Activated CD4-positive, alpha-beta T cell treated with anti-CD3 and anti-CD28 coated beads, Interleukin-2, amount 50 U/mL, for 4 hours (primary cell): ENCODE measurements at places on chromosomes 12 and 14.

DNA sequence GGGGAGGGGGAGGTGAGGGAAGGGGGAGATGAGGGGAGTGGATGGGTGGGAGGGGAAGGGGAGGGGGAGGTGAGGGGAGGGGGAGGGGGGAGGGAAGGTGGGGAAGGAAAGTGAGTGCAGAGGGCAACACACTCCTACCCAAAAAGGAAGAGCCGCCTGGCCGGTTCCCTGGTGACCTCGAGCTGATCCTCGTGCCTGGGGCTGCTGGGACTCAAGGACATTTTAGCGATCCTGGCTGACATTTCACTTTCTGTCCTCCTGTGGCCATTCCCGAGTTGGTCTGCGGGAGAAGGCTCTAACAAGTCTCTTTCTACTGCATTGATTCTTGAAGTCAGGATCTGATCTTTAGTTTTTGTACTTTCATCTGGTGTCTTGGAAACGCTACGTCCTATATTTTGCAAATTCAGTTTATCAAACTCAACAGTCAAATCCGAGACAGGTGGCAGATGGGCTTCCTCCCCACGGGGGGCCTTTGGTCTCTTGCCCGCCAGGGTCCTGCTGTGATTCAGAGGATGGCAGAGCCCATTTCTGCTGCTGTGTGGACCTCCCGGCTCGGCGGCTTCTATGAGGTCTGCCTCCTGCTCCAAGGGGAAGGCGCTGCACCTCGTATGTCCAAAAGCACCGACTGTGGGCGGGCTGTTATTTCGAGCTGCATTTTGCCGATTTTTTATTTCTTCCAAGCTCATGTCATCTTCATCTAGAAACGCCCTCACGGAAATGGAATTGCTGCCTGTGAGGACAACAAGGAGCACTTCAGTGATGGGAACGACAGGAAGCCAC is 19.1 kb downstream of the PGAM5 start:
- no peak for DNase-seq

DNA sequence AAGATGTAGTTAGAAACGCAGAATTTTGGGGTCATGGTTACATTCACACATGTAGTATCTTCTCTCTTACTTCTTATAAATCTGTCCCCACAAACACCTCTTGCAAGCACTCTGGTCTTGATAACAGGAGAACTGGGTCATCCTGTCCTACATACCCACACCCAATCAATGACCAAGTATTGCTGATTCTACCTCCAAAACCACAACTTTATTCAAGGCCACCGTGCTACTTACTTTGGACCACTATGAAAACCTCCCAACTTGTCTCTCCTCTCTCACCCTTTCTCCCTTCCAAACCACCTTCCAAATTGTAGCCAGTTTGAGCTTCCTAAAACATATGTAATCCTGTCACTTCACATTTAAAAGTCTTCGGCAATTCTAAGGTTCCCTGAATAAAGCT is 5.4 kb downstream of the SERPINA11 start:
- no peak for DNase-seq

- DNase-seq: no peak
These were observed 450.6 kb downstream of the ZFP36L1 start for GRCh38 chr14:68342216-68342763.

GRCh38 chr14:26766726-26767125 is 168.9 kb upstream of the NOVA1 start:
- no peak for DNase-seq

GRCh38 chr12:7210642-7211151 is 21.2 kb downstream of the PEX5 start:
- no peak for DNase-seq

DNA sequence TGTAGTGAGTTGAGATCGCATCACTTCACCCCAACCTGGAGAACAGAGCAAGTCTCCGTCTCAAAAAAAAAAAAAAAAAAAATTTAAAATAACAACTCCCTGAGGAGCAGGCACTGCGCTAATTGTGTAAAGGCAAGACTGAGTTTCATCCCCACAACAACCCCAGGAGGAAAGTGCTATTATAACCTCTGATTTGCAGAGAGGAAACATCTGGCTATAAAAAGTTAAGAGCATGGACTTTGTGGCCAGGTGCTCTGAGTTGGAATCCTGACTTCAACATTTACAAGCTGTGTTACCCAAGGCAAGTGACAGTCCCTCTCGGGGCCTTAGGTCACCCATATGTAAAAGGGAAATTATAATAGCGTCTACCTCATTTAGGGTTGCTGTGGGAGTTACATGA is 76.0 kb upstream of the MYL2 start:
- no peak for DNase-seq

GRCh38 chr14:34722723-34723545 is 8.5 kb upstream of the CFL2 start:
- no peak for DNase-seq

- DNase-seq: no peak
These were observed 487 bp upstream of the NRDE2 start for GRCh38 chr14:90332271-90332584.

DNA sequence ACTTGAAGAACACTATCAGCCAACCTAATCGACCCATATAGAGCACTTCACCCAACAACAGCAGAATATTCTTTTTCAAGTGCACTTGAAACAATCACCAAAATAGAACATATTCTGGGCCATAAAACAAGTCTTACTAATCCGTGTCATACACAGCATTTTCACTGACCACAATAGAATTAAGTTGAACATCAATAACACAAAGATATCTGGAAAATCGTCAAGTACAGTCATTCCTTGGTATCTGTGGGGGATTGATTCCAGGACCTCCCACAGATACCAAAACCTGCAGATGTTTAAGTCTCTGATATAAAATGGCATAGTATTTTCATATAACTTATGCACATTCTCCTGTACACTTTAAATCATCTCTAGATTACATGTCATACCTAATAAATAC is 295.7 kb downstream of the BCL11B start:
- DNase-seq: no peak

DNA sequence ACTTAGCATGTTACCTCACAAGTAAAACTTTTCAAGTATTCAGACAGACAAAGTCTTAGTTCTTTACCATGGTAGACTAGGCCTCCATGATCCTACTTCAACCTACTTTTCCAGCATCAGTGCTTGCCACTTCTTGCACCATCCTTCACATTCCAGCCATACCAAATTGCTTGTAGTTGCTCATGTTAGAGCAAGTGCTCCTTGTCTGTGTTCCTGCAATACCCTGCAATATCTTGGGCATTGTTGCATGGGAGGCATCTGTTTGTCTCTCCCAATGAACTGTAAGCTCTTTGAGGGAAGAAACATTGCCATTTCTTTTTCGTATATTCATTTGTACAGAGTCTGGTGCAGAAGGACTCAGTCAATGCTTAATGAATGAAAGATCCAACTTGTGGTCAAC is 78.0 kb downstream of the SRGAP1 start:
- DNase-seq: no peak

DNA sequence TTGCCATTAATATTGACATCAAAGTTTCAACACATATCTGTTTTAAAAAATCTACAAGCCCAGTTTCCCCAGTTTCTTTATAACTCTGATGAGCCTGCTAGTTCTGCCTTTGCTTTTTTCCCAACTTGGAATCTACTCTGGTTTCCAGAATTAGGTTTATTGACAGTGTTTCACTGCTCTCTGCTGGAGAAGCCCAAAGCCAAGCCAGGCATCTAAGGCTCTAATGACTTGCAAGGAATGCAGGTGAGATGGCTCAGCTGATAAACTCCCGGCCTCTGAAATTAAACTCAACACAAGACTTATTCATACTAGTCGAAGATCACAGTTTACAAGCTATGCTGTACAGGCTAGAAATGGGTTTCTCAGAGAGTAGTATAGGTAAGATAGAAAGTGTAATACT is 54.3 kb downstream of the HMGA2 start:
- DNase-seq: no peak

DNA sequence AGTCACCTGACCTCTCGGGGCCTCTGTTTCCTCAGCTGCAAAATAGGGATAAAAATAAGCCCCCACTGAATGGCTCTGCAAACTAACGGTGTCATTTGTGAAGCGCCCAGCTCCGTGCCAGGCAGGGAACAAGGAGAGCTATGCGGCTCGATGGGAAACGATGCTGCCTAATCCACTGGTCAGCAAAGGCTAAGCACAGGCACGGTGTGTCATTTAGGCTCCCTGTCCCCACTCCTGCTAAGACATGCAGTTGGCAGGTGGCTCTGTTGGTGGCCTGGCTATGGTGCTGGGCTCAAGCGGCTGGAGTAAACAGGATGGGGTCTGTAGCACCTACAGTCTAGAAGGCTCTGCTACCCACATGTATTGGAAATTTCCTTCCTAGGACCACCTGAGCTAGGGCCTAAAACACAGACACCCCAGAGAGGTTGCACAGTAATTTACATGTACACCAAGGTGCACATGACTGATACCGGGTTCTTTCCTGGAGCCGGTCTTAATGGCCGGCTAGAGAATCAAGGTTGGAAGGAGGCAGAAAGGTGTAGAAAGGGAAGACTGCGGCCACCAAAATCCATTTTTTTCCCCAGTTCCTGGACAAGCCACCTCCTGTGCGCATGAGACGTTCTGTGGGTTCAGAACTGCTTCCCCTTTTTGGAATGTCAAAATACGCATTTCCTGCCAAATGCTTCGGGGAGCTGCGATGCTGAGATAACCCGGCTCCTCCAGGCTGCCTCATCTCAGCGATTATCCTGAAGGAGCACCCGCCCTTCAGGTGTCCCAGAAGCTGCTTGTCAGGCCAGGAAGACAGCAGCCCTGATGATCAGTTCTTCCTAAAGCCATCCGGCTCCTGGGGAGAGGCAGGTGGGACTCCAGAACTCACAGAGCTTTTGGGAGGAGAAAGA is 1.0 kb downstream of the CACNA2D4 start:
- no peak for DNase-seq

DNA sequence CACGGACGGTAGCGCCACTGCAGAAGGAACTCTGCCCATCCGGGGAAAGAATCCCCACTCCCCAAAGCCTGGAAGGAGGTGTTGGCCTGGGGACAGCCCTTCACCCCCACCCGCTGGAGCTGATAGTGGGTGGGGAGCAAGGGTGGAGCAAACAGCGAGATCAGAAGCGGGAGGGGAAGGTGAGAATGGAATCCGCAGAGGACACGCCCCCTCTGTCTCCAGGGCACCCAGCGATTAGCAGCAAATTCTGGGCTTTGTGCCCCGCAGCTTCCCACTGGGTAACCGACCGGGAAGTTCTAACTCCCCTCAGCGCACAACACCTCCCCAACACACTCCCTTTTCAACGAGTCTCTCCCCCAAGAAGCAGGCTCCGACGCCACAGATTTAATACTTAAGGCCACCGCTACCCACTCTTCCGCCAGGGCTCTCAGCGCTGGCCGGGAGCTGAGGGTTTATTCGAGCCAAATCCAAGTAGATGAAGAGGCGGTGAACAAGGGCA is 1.4 kb downstream of the SLC25A29 start:
- no peak for DNase-seq
